ENCODE measurements at places on chromosomes 6 and 20.

DNA sequence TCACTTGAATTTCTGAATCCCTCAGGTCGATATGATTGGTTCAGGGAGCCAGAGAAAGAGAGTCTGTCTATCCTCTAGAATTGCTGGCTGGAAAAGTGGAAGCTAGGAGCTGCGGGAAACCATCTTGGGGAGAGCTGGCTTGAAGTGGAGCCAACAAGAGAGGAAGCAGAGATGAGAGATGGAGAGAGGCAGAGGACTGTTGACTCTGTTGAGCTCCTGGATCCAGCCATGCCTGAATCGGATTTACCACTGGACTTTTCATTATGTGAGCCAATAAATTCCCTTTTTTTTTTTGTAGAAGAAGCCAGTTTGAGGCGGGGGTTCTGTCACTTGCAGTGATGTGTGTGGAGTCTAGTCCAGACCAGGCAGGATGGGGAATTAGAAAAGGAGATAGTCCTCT is 13.9 kb upstream of the SLC9A8 start:
- DNase-seq = no peak

- no peak for DNase-seq
Observed at GRCh38 chr6:2763876-2764540, 1.2 kb upstream of the WRNIP1 start.

DNA sequence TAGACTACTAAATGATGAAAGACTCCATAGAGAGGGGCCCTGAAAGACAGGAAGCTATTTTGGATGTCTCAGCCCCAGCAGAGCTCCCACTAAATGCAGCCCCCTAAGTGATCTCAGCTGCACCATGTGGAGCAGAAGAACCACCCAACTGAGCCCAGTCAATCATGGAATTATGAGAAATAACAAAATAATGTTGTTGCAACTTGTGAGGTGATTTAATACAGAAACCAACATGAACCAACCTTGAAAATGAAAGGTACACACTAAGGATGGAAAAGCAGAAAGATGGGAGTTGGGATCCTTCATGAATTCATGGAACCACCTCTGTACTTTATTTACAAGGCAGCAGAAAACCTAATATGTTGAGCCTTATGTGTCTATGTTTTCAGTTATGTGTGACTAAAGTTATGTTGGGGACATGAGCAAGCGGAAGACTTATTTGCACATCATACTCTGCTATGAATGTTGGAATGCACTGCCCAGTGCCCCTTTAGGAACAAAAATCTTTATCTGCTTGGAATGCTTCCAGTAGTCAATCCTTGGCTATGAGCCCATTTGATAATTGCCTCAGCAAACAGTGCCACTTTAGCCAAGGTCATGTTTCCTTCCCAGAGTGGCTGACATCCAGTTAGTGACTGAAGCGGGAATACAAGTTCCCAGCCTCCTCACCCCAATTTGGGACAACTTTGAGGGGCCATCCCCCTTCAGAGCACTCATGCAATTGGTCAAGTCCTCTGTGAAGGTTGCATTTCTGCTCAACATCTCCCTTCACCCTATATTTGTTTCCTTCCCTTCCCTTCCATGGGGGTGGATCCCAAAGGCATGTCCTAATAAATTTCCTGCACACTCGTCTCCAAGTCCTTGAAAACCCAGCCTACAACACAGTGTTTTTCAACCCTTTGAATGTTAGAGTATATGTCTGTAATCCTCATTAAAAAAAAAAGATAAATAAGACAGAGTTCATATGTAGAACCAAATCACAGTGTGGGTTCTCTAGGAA is 18.4 kb downstream of the TP53RK start:
- DNase-seq = no peak

DNA sequence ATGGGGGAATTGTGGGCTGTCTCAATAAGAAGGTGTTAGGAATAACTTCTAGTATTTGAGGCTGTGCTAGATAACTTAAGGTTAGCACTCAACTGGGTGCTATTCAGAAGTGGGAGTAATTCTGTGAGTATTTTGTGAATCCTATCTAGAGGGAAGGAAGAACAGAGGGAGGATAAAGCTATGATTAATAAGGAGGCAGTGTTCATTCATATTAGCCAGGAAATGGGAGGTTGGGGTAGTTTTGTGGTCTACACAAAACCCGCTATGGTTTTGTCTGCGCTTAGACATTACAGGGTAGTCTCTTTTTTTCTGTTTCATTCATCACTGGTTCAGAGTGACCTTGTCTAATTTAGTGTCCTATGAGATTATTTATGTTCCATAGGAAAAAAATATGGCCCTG is 341.0 kb downstream of the ARHGAP18 start:
- no peak for DNase-seq

GRCh38 chr6:43668151-43669028 is 19.2 kb downstream of the MRPS18A start:
- peak; percentile 40 for DNase-seq

DNA sequence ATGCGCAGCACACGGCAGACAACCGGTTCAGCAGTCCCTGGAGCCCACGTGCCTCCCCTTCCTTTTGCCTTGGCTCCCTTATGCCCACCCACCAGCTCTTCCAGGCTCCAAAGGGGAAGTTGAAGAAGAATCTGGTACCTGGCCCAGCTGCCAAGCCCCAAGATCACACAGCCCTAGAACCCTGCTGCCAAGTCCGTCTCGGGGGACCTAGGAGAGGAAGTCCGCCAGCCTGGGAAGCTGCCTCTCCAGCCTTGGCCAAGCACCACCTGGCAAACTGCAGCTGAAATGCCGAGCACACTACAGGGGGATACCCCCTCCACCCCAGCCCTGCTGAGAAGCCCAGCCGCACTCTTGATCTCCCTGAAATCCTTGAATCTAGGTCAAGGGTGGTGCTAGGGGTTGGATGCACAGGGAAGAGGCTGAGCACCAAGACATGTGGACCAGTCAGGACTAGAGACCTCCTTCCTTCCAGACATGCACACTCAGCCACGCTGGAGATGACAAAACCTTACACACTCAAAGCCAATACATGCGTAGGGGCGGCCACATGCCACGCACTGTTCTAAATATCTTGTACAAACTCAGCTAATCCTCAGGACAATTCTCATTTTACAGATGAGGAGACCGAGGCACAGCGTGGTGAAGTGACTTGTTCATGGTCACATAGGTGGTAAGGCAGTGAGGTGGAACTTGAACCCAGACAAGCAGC is 124.1 kb downstream of the PREX1 start:
- DNase-seq = no peak

DNA sequence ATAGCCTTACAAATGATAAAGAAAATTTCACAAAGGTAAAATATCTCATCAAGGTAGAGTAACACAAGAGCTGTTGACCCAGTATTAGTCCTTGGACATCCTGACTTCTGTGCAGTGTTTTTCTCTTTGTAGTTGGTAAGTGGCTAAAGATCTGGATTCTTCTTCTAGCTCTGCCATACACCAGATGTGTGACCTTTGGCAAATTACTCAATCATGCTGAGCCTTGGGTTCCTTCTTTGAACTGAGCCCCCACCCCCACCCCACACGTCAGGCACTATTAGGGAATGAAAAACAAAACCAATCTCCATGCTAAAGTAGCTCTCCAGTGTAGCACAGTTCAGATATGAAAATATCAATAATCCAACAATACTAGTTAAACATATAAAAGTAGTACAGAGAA is 15.1 kb upstream of the TRIM39 start:
- DNase-seq = no peak

- no peak for DNase-seq
Observed at GRCh38 chr20:41111578-41111951, 25.8 kb upstream of the PLCG1 start.

GRCh38 chr6:4727217-4727616 is 49.0 kb upstream of the CDYL start:
- DNase-seq = no peak

GRCh38 chr20:21101932-21102575 is 4.1 kb downstream of the LINC00237 start:
- DNase-seq = no peak

GRCh38 chr20:42173440-42173839 is 555.3 kb upstream of the CHD6 start:
- DNase-seq = no peak

- no peak for DNase-seq
Observed at GRCh38 chr6:156942266-156942665, 165.1 kb downstream of the ARID1B start.

- DNase-seq = peak; percentile 40
Observed at GRCh38 chr6:24520929-24521546, 26.3 kb downstream of the ALDH5A1 start.

- no peak for DNase-seq
Observed at GRCh38 chr6:101826269-101826668, 432.8 kb downstream of the GRIK2 start.

DNA sequence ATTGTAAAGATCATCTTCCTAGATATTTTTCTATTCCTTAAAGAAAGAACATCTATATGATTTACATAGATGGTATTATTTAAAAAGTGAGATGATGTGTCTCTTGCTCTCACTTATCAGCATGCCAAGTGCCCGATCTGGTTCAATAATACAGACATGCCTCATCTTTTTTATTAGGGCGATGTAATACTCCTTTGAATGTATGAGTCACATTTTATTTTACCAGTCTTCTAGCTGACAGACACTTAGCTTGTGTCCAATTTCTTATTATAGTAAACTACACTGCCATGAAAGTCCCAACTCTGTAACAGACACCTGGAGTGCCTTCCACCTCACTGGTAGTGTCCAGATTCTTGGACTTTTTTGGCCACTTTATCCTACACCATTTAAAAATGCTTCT is 586.6 kb upstream of the BTBD3 start:
- no peak for DNase-seq

- no peak for DNase-seq
Observed at GRCh38 chr6:4895971-4896370, 107.9 kb downstream of the RPP40 start.

GRCh38 chr20:7943891-7944290 is 3.6 kb upstream of the HAO1 start:
- no peak for DNase-seq

DNA sequence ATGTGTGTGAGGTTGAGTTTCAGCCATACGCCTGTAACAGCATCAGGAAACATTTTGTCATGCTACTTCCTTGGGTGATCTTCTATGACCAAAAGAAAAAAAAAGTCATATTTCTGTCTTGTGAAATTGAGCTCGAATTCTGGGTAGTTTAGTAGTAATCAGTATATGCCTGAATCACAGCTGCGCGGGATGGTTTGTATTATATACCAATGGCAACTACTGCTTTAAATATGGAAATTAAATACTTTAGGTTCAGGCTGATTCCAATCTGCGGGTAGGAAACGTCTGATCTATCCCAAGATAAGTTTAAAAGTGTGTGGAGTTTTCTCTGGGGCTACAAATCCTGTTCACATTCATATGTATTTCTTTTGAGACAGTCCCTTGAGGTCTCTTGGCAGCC is 115.6 kb upstream of the FERMT1 start:
- DNase-seq = no peak

DNA sequence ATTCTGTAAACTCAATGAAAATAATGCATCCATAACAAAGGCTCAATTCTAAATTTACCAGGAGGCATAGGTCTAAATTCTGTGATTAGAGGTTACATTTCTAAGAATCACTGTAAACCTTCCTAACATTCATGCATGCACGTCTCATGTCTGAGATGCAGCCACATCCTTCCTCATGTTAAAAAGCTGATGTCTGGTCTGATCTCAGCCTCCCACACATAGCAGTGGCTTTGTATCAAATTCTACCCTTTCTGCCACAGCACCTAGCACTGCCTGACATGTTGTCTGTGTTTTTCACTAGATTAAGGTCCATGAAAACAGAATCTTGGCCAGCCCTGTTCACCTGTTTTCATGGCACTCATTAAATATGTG is 171.1 kb downstream of the WDR27 start:
- peak; percentile 8 for DNase-seq

GRCh38 chr6:90179190-90180169 is 117.2 kb downstream of the BACH2 start:
- DNase-seq = peak; percentile 38

- no peak for DNase-seq
Observed at GRCh38 chr20:17896771-17897369, 71.7 kb downstream of the SNX5 start.

- no peak for DNase-seq
Observed at GRCh38 chr6:36362551-36363370, 24.7 kb downstream of the ETV7 start.

- DNase-seq = no peak
Observed at GRCh38 chr20:329851-330232, 4.5 kb downstream of the SOX12 start.

DNA sequence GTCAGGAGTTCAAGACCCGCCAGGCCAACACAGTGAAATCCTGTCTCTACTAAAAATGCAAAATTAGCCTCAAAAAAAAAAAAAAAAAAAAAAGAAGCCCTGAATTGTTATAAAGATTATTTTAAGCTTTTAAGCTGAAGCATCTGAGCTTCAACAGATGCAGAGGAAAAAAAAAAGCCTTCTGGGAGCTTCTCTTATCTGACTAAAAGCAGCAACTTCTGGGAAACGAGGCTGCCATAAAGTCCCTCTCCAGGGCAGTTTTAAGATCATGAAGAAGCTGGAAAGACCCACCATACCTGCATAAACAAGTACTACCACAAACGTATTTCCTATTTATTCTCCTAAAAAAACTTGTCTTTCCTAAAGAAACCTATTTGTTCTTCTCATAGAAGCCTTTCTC is 3.6 kb downstream of the SERINC3 start:
- no peak for DNase-seq

DNA sequence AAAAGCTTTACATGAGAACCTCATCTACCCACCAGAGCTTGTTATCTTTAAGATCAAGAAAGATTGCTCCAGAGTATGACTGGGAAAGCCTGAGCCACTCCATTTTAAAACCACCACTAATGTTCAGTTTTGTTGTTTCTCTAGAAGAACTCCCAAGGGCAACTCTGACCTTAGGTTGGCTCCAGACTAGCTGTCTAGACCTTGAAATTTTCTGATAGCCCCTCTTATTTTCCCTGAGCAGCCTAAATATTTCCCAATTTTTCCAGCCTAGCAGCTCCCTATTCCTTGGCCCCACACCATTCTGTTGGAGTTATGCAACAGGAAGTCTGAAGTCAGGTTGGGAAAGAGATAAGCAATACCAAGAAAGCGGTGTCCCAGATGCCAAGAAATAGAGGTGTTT is 84.6 kb upstream of the TCF21 start:
- no peak for DNase-seq

DNA sequence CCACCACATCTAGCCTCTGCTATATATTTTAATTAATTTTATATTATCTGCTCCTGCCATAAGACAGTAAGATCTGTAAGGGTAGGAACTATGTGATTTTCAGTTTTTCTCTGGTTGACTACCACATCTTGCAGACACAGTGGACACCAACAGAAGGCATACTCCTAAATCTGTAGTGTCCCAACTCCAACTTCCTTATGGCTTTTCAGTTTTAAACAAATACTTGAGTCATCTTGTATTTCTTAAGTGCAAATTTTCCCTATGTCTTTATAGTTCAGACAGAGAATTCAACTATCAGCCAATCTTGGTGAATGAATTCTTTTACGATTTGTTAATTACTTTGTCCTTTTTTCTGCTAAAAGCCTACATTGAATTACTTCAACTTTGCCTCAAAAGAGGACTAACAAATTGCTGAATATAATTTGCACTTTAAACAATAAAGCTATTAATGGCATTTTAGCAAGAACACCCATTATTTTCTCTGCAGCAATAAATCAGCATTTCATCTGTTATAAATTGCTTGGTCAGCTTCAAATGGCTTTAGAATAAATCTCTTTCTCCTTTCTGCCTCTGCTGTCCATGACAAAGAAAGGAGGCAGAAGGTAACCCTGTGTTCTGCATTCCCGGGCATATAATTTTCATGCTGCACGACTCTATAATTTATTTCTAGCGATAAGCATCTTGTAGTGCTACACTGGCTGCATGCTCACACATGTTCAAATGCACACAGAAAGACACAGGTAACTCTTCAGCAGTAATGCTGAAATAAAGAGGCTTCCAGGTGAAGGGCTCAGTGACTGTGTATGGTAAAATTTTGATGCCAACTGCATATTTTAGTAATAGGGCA is 144.8 kb downstream of the BACH2 start:
- DNase-seq = no peak

- no peak for DNase-seq
Observed at GRCh38 chr20:20022498-20022897, 5.3 kb downstream of the NAA20 start.
